ENCODE measurements at places on chromosomes 12 and 14. TPM values are rescaled to one million over a fixed set of nuclear protein-coding genes. Genes with fewer than 3 reads are reported as not detected.

Gene JDP2
- 13.1 TPM for total RNA-seq

Gene OVCH1
- total RNA-seq, result 0.65 TPM

GRCh38 chr14:71395151-71395604 lies 487.9 kb downstream of the PCNX1 start:
- no peak for DNase-seq
- no peak overlapping the region for H3K4me3 ChIP-seq
- H3K27me3 ChIP-seq, result no peaks in the 10 kb centered on the region
- peaks cover 19% of the 10 kb centered on the region for H3K4me1 ChIP-seq
- H3K27ac ChIP-seq, result peak overlapping the region; percentile 43

GRCh38 chr12:52965337-52965731 lies 16.4 kb downstream of the KRT18 start:
- H3K36me3 ChIP-seq, result no peaks in the 10 kb centered on the region
- no peak for DNase-seq
- H3K4me3 ChIP-seq, result peak overlapping the region; percentile 52

DNA sequence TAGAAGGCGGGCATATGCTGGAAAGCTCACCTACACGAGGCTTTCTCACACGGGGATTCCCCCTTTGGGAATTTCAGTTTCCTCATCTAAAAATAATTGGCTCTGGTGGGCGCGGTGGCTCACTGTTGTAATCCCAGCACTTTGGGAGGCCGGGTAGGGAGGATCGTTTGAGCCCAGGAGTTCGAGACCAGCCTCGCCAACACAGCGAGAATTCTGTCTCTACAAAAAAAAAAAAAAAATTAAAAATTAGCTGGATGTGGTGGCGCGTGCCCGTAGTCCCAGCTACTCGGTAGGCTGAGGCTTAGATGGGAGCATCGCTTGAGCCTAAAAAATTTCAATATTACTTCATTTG lies 400 bp upstream of the NDUFA12 start:
- H3K4me3 ChIP-seq, result peak overlapping the region; percentile 95
- no peaks in the 10 kb centered on the region for H3K27me3 ChIP-seq
- H3K4me1 ChIP-seq, result peaks cover 6% of the 10 kb centered on the region
- H3K27ac ChIP-seq, result peak overlapping the region; percentile 94
- DNase-seq, result no peak

DNA sequence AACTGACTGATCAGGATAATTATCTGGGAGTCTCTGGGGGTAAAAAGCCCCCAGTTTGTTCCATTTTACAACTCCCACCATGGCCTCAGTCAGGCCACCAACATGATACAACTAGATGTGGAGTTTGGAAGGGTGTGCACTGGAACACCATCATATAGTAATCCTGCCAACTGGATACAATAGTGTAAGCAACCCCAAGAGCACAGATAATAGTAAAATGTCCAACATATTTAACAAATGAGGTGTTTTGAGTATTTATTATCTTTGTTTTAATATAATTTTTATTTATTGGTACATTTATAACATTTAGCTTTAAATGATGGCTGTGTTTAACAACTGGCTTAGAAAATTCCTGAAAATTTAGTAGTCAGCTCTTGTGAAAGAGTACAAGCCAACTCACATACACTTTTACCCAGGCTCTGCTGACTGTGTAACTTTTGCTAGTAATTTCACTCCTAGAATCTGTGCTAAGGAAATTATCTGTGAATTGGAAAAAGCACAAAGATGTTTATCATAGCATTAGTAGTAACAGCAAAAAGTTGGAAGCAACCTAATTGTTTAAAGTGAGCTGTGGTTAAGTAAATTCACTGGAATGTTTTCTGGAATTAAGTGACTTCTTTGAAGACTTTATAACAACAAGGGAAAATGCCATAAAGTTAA lies 196.8 kb downstream of the RAD51B start:
- H3K36me3 ChIP-seq, result peaks cover 5% of the 10 kb centered on the region
- H3K4me1 ChIP-seq, result peaks cover 23% of the 10 kb centered on the region
- no peak overlapping the region for H3K4me3 ChIP-seq
- no peak overlapping the region for H3K27ac ChIP-seq
